CD4-positive, alpha-beta T cell treated with Interleukin-12 subunit alpha and Interleukin-12 subunit beta, for 1 hour (primary cell): ENCODE measurements at places on chromosomes 3 and 15.

- no peak for DNase-seq
Observed at GRCh38 chr3:185647880-185648210, 61.8 kb downstream of the SENP2 start.

DNA sequence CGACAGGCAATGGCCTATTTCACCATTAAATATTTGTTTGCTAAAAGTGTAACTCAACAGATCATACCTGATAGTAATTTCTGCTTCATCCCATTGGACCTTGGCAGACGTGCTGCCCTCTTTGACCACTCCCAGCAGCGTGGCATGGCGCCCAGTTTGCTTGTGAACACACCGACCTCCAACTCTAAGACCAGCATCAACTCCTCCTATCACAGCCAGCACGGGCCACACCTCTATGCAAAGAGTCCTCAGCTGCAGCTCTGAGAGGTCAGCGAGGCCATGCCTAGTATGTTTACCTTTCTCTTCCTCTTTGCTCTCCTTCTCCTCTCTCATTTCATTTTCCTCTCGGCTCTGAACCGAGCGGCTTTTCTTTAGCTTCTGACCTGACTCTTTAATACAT, 80.6 kb downstream of the FBXL22 start:
- DNase-seq: no peak

DNA sequence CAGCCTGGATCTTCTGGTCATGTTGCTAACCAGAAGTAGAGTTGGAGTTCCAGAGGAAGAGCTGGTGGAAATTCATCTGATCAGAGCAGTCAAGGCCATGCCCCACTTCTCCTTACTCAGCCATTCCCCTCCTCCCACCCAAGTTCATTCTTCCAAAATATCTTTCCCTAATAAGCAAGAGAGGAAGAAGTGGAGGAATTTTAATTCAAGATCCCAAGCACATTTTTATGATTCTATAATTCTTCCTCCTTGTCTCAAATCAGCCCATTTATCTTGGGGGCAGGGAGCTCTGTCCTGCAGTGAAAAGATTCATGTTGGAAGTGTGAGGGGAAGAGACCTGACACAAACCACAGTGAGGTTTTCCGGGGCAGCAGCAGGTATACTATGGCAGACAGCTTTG, 85.0 kb upstream of the GALNT15 start:
- no peak for DNase-seq

- no peak for DNase-seq
Observed at GRCh38 chr3:45682311-45682710, 6.9 kb upstream of the SACM1L start.

DNA sequence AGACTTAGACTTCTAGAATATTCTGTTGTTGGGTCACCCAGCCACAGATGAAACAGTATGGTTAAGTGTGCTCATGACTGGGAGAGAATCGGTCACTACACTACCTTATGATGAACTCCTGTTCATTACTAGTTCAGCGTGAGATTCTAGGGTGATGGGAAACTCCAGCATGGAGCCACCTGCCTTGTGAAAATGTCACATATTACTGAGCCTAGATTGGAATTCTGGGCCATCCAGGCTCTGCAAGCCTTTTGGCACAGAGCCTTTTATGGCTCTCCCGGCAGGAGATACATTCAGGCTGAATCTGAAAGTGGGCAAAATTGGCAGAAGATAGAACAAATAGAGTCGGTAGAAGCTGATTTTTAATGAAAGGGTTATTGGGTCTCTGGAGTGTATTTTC, 19.0 kb downstream of the NANOGP8 start:
- DNase-seq: no peak

DNA sequence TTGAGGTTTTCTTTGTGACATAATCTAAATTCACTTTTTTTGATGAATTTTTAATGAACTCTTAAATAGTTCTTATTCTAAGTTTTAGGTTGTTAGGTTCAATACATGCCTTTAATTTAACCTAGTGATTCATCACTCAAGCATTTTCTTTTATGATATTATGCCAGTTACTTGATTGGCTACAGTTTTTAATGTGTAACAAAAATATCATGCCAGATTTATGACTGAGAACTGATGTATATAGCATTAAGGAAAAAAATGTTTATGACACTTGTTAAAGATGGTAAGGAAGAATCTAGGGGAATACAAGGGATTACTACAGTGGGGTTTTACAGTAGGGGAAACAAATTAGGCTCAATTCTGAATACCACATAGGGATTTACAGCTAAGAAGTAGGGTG, 103.1 kb downstream of the VGLL3 start:
- DNase-seq: no peak
